NCI-H2029 treated with DMSO at 0.1 percent for 48 hours (cell line): ENCODE measurements at places on chromosomes 16 and 17.
A peak's percentile ranks its signal among the peaks of the same experiment; 100 is the strongest.

DNA sequence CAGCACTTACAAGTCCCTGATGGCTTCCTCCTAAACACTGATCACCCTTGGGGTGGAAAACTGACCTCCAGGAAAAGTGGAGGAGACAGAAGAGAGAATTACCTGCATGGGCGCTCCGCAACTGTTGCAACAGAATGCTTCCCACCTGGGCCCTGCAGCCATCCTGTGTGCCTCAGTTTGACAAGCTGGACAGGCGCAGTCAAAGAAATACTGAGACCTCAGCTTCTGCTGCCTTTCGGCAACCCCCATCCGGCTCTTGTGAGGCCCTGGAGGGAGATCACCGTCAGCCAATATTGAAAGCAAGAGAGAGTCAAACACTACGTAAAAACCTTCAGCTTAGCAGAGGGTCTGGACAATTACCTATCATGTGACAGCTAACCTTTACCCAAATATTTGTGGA lies 24.8 kb downstream of the SERPINF1 start:
- DNase-seq = no peak

- peak; percentile 19 for DNase-seq
Measured at GRCh38 chr16:77212741-77213541, 13.7 kb downstream of the SYCE1L start.

GRCh38 chr16:19132898-19133297 lies 19.1 kb downstream of the ITPRIPL2 start:
- DNase-seq = no peak

DNA sequence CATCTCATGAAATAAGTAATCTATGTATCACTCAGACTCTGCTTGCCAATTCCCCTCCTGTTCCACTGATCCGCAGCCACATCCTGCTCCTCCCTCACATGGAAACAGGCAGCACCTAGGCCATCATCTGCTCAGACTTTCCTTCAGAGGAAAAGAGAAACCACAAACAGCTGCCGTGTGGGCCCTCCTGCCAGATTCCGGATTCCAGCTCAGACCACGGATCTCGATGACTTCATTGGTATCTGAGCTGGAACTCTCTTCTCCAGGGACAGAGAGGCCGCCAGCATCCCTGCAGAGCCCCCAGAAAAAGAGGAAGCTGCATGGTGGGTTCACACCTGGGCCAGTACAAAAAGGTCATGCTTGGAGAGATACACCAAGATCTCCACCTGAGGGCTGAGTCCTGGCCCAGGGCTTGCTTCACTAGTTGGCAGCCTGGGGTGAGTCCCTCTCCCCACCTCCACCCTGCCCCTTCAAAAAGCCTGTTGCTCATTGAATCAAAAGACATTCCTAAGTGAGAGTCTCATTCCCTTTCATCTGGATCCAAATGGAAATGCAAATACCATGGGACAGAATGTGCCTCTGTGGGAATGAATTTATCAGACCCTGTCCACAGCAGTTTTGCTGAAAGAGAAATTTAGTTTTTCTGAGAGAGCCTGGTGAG lies 47.2 kb downstream of the HOXB1 start:
- DNase-seq = peak; percentile 21

DNA sequence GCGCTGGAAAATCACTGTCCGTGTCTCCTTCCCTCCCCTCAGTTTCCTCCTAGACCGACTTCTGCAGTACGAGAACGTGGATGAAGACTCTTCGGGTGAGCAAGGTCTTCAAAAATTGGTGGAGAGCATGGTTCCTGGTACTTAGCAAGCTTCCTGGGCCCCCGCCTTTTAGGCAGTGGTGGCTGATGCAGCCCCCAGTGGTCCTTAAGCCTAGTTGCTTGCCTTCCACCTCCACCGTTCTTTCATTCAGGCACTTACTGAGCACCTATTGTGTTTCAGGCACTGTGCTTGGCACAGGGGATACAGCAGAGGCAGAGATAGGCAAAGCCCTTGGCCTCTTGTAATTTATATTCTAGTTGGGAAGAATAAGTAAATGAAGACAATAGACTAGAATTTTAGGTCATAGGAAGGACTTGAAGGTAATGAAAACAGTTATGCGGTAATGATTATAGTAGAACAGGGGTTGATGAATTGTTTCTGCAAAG lies 767 bp downstream of the INO80E start:
- DNase-seq = no peak

DNA sequence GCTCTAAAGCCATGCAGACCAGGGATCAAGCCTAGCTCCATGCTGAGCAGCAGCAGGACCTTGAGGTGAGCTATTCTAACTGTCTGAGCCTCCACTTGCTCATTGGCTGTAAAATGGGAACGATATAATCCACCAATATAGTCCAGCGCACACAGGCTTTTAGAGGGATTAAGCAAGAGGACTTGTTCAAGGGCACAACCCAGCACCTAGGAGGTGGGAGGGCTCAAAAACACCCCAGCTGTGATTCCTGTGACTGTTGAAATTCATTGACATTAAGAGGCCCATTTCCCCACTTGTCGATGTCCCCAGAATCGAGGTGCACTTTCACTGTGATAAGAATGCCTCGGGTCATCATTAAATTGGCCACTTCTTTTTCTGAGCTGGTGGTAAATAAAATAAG lies 4.1 kb downstream of the USH1G start:
- no peak for DNase-seq

- no peak for DNase-seq
Measured at GRCh38 chr17:68937890-68938514, 17.2 kb downstream of the ABCA8 start.

- DNase-seq = no peak
Measured at GRCh38 chr16:87412996-87413421, 20.9 kb downstream of the MAP1LC3B start.

- no peak for DNase-seq
Measured at GRCh38 chr17:55246583-55246982, 18.2 kb upstream of the HLF start.

GRCh38 chr16:17453364-17454038 lies 17.3 kb downstream of the XYLT1 start:
- no peak for DNase-seq

DNA sequence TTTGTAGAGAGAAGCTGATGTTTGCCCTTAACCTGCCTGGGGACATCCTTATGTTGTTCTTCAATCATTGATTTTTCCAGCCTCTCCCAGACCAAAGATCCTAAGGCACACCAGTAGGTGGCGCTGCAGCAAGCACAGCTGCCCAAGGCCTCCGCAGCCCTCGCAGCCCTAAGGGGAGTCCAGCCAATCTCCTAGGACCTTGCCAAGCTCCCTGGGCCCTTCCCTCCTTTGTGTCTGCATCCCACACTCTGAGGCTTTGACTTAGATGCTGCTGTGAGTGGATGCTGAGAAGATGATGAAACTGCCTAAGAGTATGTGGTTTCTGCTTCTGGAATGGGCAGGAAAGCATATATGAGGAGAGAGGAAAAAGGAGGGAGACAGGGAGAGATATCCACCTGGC lies 47.1 kb downstream of the SPACA3 start:
- peak; percentile 37 for DNase-seq

GRCh38 chr16:6362321-6362720 lies 970.3 kb upstream of the RBFOX1 start:
- no peak for DNase-seq
